Stimulated activated CD8-positive, alpha-beta memory T cell treated with anti-CD3 and anti-CD28 coated beads, Interleukin-15, amount 100 ng/mL, for 4 hours (primary cell): ENCODE measurements at places on chromosomes 7 and 10.

DNA sequence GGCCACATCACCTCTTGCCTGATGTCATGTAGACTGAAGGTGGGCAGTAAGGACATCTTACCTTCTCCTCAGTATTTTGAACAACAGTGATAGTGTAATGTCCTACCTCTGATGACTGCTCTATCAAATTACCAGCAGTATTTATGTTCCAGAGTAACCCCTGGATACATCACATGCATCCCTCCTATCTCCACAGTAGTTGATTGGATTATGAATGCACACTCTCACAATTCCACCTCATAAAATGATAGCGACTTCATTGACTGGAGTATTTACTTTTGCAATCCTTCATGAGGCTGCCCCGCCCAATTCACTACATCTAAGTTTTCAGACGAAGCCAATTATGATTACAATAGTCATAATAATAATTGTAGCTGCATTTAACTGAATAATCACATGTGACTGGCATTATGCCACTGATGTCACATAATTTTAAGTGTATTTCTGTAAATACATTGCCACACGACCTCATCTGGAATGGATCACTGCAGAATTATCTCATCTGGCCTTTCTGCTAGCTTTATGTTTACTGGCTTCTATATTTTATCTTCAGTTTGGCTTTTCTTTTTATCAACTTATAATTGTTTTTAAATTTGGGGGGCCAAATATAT, 268.9 kb downstream of the SLC25A13 start:
- no peak for DNase-seq

- no peak for DNase-seq
These were observed 26.4 kb upstream of the PRKAR2B start for GRCh38 chr7:107017965-107018719.

- no peak for DNase-seq
These were observed 1.5 kb downstream of the PON1 start for GRCh38 chr7:95322854-95323253.

GRCh38 chr7:234708-235553, 42.6 kb downstream of the FAM20C start:
- DNase-seq: no peak

- no peak for DNase-seq
These were observed 355.2 kb downstream of the CCSER2 start for GRCh38 chr10:84683550-84683949.

DNA sequence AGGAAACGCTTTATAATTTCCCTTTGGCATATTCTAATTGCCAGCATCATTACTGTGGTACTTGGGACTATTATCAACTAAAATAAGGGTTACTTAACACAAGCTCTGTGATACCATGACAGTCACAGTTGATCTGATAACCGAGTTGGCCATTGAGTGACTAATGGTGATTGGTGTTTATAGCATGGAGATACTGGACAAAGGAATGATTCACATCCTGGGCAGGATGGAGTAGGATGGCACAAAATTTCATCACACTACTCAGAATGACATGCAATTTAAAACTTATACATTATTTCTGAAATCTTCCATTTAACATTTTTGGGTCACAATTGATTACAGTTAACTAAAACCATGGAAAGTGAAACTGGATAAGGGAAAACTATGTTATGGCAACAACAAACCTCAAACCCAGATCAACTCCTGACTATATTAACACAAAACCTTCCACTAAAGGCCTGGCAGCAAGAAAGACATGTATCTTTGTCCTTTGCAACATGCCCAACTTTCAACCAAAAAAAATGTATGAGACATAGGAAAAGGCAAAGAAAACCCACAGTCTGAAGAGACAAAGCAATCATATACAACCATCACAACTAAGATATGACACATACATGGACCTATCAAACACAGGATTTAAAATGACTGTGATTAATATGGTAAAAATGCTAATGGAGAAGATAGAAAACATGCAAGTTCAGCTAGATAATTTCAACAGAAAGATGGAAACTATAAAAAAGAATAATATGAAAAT, 208.5 kb upstream of the NRP1 start:
- DNase-seq: no peak

- DNase-seq: no peak
These were observed 309.4 kb downstream of the SFMBT2 start for GRCh38 chr10:7101451-7101850.

DNA sequence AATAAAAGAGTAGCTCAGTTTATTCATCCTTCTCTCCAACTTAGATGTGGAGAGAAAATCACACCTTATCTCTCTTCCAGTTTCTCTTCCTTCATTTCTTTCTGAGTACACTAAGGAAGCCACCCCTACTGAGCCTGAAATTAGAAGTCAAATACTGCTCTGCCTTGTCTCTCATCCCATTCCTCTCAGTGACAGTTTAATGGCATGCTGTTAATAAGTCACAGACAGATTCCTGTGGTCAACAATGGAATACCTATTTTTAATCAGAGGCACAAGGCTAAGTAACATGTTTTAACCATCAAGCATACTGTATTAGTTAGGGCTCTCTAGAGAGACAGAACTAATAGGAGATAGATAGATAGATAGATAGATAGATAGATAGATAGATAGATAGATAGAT, 253.2 kb downstream of the HTR7 start:
- no peak for DNase-seq
